ENCODE measurements at places on chromosomes 2 and 18.

- DNase-seq, result no peak
These were observed 299.2 kb downstream of the EXOC6B start for GRCh38 chr2:72526623-72527022.

DNA sequence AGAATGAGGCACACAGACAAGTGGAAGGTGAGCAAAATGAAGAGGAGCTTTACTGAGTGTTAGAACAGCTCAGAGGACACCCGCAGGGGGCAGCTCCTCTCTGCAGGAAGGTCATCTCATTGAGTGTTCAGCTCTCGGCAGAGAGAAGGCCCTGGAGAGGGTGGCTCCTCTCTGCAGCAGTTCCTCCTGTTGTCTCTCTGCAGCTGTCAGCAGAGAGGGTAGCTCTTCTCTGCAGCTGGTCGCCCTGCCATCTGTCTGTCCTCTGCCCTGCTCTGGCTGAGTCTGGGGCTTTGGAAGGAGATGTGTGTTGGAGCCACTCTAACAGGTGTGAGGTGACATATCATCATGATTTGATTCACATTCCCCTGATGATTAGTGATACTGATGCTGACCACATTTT is 6.8 kb upstream of the SNTG2 start:
- DNase-seq, result no peak

GRCh38 chr18:74587441-74587840 is 10.2 kb upstream of the ZNF407 start:
- DNase-seq, result no peak

- DNase-seq, result no peak
These were observed 268.8 kb downstream of the IKZF2 start for GRCh38 chr2:212882626-212883025.

GRCh38 chr18:79781331-79781941 is 16.3 kb upstream of the KCNG2 start:
- DNase-seq, result no peak

DNA sequence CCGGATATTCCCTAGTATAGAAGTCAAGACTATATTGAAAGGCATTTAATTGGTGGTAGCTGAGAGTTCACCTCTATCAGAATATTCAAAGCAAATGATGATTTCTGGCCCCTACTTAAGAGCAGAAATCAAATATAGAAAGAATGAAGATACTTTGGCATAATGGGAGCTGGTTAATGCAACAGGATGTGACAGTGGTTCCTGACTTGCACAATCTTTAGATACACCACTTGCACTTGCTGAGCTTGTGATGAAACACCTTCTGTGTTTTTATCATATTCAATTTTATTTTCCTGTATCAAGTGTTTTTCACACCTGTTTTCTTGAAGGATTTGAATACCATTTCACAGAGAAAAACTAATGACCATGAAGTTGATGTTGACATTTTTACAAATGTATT is 124.1 kb upstream of the CDH19 start:
- DNase-seq, result no peak

DNA sequence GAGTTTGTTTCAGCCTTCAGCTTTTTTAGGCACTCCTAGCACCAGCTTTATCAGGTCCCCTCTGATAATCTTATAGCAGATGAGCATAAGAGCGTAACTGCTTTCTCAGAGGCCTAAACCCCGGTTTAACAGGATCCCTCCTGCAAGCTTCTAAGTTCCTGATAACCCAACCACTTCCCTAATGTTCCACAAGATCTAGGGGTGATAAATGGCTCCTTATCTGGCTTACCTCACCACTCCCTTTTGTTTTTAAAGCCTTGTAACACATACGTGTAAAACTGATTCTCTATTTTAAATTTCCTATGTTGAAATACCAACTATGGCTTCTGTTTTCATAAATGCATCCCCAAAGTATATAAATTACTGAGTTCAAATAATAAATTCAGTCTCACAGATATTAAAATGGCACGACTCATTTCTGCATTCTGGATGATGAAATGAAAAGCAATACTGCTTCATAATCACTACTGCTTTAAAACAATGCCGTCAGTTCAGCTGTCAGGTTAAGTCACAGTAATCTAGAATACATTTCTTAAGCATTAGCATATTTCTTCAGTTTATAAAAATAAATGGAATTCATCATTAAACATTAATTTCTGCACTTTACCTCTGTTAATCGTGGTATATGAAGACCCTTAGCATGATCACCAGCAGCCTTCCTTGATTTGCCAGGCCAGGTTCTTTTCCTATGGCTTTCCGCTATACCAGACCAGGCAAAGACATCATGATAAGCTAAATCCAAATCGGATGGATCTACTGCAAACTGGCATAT is 126.3 kb downstream of the C2orf74 start:
- DNase-seq, result no peak

GRCh38 chr18:34828093-34828492 is 118.0 kb downstream of the DTNA start:
- DNase-seq, result no peak

DNA sequence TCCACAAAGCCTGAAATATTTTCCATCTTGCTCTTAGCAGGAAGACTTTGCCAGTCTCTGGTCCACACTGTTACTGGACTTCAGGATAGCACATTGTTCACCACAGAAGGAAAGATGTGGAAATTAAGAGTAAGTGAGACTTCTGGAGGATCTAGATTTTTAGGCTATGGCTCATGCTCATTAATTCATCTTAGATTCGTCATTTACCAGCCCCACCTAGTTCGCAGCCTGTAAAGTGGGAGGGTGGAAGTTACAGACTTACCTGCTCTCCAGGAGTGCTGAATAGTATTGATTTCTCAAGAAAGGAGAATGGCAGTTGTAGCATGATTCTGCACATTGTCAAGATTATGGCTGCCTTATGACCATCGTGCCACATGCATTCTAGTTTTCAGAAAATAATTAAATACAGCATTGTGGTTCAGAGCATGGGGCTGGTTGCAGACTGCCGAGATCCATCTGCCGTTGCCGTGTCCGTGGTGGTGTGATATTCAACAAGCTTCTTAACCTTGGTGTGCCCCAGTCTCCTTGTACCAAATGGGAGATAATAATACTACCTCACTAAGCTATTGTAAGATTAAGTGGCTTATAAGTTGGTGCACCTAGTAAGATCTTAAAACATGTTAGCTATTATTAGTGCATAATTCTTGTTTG is 56.8 kb downstream of the RNF144A start:
- no peak for DNase-seq

DNA sequence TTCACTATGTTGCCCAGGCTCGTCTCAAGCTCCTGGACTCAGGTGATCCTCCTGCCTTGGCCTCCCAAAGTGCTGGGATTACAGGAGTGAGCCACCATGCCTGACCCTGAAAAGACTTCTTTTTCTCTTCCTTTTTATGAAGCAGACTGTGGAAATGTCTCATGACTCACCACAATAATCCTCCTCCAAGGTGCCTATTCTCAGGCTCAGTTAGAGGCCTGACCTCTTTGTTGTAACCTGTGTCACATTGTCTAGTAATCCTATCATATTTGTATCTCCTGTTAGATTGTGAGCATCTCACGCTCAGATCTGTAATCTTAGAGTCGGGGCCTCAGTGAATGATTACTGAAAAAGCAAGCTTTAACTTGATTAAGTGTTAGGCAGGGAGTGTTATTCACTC is 18.3 kb upstream of the TAF4B start:
- no peak for DNase-seq

DNA sequence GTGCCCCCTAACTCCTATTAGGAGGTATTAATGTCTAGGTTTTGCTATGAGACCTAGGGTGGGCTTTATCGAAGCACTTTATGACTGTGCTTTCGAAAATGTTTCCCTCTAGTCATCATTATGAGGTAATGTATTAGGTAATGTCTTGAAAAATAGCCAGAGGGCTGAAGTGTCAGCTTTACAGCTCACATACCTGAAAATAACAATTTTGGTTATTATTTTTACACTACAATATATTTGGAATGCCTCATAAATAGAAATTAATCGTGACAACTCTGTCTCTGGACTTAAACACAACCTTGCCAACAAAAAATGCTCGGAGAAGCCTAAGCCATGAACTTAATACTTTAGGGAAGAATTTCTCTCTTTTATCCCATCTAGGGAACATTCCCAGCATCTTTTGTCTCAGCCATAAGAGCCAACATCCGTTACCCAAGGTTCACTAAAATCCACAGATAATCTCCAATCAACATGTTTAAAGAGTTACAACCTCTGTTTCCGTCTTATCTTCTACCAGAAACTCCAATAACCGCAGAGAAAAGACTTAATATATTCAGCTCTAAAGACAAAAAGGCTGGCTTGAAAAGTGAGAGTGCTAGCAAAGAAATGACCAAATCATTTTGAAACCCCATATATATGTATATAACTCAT is 130.9 kb upstream of the RND3 start:
- DNase-seq, result no peak

GRCh38 chr2:70759446-70759845 is 8.6 kb downstream of the ADD2 start:
- DNase-seq, result no peak

- DNase-seq, result no peak
These were observed 45.5 kb upstream of the CAVIN2 start for GRCh38 chr2:191892391-191892790.

- DNase-seq, result no peak
These were observed 191.3 kb downstream of the SLC39A10 start for GRCh38 chr2:195848119-195848899.

GRCh38 chr2:88066543-88066942 is 1.1 kb upstream of the SMYD1 start:
- DNase-seq, result no peak

DNA sequence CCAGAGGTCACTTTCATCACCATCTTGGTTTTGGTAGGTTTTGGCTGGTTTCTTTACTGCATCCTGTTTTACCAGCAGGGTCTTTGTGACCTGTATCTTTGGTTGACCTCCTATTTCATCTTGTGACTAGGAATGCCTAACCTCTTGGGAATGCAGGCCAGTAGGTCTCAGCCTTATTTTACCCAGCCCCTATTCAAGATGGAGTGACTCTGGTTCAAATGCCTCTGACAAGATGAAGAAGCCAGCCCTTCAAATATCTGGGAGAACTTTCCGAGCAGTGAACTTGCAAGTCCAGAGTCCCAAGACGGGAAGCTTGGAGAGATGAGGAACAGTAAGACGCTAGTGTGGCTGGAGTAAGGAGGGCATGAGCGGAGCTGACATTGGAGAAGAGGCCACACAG is 28.6 kb downstream of the PROKR1 start:
- DNase-seq, result no peak

DNA sequence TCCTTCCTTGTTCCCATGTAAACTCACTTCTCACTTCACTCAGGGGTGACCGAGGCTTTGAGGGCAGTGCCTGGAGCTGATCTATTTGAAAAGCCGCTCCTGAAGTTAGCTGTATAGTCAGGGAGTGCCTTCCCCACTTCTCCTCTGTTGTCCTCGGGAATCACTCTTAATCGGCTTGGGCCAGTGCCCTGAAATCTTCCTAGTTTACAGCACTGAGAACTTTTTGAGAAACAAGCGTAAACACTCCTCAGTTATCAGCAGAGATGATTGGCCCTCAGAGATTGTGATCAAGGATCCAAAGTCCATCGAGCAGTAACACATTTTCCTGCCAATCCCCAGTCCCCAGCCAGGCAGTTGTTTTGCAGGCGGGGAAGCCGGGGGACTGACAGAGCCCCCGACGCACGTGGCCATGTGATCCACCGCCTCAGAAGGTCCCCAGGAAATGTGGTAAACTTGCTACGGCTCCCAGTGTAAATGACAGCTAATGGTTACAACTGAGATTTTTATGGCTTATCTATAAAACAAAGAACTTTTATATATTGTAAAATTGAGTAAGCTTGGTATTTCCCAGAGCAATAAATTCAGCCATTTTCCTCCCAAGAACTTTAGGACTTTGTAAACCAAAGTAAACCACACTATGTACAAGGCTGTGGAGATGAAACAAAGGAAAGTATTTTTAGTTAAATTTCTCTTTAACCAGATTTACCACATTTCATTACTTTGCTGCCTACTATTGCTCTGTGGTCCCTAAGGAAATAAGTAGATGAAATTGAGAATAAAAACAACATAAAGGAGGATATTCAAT is 53.5 kb downstream of the C18orf63 start:
- DNase-seq, result no peak

GRCh38 chr2:50831676-50832075 is 200.3 kb downstream of the NRXN1 start:
- no peak for DNase-seq

DNA sequence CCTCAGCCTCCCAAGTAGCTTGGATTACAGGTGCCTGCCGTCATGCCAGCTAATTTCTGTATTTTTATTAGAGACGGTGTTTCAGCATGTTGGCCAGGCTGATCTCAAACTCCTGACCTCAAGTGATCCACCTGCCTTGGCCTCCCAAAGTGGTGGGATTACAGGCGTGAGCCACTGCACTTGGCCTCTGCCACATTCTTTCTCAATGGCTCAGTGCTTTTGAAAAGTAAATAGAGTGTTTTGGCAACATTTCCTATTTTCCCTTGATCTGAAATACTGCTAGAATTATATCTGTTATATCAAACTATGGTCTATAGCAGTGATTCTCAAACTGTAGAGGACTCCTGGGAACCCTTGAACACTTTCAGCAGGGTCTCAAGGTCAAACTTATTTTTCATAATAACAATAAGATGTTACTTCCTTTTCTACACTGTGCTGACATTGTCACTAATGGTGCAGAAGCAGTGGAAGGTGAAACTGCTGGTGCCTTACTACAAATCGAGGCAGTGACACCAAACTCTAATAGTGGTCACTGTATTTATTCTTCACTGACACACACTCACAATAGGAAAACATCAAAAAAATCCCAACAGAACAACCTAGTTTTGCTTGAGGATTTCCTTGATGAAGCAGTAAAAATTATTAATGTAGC is 10.6 kb downstream of the DAW1 start:
- no peak for DNase-seq

GRCh38 chr18:10894501-10894900 is 254.9 kb downstream of the PIEZO2 start:
- no peak for DNase-seq

DNA sequence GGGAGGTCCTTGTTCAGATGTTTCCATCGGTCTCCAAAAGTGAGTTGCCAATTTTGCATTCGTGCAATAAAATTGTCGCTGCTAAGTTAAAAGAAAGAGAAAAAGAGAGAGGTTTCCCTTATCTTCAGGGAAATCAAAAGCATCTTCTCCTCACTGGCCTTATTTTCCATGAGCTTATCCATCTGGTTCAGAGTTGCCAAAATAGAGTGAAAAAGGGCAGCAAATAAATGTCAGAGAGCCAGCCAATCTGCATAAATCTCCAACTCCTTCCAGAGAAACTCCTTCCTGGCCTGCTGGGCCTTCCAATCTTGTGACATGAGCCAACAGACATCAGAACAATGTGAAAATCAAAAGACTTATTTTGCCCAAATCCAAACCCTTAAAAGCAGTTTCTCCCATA is 28.4 kb downstream of the PAX3 start:
- DNase-seq, result no peak

- no peak for DNase-seq
These were observed 184.8 kb upstream of the KLHL29 start for GRCh38 chr2:23200068-23200786.

- no peak for DNase-seq
These were observed 294.6 kb upstream of the SLC14A2 start for GRCh38 chr18:45320724-45321123.
